ENCODE measurements at places on chromosomes 7 and 10.

DNA sequence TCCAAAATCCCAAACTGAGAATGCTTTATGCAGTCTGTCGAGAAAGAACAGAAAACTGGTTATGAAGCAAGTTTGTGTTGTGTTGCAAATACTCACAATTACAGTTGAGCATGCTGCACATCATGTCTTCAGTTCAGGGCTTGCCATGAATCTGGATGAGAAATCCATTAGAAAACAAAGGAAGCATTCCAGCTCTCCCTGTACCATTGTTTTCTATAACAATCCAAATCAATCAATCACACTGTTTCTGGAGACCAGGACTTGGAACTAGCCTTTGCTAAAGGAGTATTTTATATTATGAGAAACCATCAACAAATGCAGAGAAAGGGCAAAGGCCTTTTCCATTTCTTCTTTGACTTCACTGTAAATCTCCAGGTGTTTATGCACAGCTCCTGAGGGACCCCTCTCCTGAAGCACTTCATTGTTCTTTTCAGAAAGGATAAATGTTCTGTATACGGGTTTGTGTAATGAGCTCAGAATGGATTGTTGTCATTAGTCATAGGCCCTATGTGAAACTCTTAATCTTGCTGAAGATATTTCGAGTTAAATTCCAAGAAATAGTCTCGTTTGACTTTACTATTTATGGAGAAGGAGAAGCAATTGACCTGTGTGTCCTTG is 364.7 kb upstream of the POM121L12 start:
- DNase-seq = no peak

DNA sequence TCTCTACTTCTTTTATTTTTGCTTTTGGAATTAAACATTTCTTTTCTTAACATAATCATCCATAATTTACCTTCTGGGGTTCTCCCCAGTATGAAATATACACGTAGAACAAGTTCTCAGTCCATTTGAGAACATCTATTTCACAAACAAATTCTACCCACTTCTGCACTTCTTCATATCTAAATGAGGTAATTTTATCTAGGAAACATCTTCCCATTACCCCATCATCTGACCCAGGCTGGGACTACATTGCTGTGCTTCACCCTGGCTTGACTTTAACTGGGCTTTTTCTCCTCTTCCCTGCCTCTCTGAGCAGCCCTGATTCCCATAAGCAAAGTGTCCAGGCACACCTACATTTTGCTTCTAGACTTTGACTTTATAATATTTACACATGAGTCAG is 43.3 kb upstream of the AMPH start:
- no peak for DNase-seq

DNA sequence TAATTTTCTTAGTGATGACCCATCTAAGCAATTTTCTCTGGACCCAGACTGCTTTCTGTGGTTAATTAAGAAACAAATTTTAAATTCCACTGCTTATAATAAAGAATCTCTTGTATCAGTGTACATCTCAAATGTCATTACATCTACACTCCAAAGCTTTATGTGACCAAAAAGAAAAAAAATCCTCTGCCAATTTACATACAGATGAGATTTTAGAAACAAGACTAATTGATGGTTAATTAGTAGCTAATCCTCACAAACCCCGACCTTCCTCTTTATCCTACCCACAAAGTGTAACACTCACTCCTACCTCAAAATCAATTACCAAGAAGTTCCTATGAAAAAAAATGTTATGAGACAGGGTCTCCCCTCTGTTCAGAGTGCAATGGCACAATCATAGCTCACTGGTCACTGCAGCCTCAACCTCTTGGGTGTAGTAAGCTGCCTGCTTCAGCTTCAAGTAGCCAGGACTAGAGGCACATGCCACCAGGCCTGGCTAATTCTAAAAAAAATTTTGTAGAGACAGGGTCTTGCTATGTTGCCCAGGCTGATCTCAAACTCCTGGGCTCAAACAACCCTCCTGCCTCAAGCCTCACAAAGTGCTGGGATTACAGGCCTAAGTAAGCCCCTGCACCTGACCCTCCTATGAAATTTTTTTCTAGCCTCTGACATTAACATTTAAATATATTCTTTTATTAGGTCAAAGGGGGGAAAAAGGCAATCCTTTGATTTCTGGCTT is 14.8 kb downstream of the KIF5B start:
- DNase-seq = no peak

GRCh38 chr7:158976849-158977593 is 120.7 kb downstream of the DYNC2I1 start:
- DNase-seq = peak; percentile 89

DNA sequence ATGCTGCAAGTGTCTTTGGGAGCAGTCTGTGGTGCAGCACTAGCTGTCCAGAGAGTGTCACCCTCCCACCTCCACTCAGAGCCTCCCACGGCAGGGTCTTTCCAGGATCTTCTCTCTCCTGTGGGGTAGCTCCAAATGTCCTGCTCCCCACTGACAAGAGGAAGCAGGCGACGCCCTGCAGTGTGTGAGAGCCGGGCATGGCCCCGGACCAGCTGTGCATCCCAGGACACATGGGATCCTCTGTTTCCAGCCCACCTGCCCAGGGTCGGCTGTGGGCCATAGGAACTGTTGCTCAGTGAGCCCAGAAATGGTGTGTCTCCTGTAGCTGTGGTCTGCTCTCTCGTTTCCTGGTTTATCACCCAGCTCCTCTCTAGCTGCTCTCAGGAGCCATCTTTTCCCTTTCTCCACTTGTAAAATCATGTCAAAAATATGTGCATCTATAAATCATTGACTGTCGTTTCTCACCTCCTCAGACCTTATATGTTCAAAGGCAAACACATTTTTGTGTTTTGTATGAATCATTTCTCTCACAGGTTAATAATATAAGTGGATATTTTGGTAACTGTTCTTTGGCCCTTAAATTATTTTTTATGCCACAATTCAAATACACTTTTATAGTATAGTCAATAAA is 74.9 kb downstream of the VWC2 start:
- DNase-seq = no peak

DNA sequence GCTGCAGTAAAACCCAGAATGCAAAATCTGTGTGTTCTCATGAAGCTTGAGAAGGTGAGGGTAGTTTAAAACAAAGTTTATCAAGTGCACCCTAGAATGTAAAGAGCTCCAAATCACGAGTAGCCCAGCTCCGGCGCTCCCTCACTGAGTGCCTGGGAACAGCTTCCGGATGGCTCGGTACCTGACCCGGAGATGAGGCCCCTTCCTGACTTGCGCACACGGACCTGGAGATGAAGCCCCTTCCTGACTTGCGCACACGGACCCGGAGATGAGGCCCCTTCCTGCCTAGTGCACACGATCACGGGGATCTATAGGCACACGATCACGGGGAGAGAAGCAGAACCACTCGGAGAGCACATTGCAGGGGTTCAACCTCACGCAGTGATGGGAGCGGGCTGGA is 322.1 kb upstream of the RNF32 start:
- no peak for DNase-seq

GRCh38 chr7:128029405-128029995 is 1.7 kb downstream of the LRRC4 start:
- DNase-seq = no peak

DNA sequence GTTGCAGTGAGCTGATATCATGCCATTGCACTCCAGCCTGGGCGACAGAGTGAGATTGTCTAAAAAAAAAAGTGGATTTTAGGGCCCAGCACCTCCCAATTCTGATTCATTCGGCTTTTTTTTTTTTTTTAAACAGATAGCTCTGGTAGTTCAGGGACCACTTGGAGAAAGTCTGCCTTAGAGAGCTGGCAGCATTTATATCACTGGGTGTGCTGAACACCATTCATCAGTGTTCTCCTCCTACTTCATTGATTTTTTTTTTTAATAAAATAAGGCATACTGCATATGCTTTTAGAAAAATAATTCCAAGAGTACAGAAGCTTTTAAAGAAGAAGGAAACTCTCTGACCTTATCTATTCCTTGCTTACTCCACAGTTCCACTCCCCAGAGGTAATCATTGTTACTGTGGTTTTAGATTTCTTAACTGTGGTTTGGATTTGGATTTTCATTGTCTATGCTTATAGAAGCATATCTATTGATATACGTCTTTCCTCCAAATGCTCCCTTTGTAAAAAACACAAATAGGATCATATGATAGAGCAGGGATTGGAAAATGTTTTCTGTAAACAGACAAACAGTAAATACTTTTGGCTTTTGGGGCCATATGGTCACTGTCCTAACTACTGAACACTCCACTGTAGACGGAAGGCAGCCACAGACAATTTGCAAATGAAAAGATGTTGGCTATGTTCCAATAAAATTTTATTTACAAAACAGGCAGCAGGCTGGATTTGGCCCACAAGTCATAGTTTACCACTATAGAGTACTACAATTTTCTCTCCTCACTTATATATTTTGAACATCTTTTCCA is 21.1 kb upstream of the SAR1A start:
- DNase-seq = no peak

GRCh38 chr10:28020080-28020860 is 21.4 kb upstream of the ODAD2 start:
- DNase-seq = no peak

GRCh38 chr7:134847851-134848588 is 68.6 kb downstream of the CALD1 start:
- no peak for DNase-seq

- DNase-seq = no peak
Measured at GRCh38 chr10:79012567-79012966, 56.2 kb upstream of the ZMIZ1 start.

- peak; percentile 33 for DNase-seq
Measured at GRCh38 chr10:69801094-69801433, 642 bp upstream of the COL13A1 start.

GRCh38 chr7:83921941-83922607 is 272.5 kb downstream of the SEMA3A start:
- no peak for DNase-seq

DNA sequence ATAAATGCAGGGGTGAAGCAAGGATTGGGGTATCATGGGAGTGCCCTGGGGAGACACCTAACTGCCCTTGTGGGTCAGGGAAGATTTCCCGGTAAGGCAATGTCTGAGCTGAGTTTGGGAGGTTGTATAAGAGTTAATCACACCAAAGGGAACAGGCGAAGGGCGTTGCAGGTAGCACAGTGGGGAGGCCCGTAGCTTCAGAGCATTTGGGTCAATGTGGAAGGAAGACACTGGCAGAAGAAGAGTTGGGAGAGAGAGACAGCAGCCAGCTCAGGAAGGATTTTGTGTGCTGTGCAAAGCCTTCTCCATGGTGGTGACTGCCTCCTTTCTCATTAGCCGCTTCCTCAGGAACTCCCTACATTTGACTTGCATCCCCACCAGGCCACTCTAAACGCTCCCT is 80.8 kb upstream of the LEP start:
- no peak for DNase-seq

- no peak for DNase-seq
Measured at GRCh38 chr10:49593564-49593875, 16.6 kb upstream of the SLC18A3 start.

DNA sequence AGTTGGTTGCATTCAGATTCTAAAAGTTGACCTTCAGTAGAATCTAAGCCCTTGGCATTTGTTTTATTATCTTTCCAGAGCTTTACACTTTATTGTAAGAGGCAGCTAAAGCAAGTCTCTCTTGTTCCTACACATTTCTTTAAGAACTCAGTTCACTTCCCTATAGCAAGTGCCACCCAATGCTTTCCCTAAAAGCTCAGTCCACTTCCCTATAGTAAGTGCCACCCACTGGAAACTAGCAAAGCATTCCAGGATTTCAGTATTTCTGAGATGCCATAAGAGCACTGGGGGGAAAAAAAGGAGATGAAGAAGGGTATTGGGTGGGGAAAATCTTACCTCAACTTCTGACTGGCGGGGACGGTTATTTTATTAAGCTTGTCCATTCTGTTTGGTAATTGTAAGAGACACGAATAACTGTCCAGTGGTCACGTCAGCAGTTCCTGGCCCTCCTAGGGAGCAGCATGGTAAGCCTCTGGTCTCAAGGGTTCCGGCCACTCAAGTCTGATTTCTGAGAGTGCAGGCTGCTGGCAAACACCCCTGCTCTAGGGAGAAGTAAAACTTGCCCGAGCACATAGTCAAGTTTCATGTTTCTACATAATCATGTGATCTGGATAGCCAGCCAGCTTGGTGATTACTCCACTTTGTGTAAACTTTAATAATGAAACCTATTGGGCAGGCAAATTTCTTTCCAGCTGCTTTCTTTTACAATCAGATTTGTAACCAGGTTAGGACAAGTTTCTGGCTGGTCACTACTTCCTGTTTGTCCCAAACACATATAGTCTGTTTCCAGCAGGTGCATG is at the start of gene BLNK:
TSS of gene BLNK (minus strand) at position 554 of the 800 bp plus-strand sequence. CDS start at position 383, 171 bp downstream.
- DNase-seq = no peak

DNA sequence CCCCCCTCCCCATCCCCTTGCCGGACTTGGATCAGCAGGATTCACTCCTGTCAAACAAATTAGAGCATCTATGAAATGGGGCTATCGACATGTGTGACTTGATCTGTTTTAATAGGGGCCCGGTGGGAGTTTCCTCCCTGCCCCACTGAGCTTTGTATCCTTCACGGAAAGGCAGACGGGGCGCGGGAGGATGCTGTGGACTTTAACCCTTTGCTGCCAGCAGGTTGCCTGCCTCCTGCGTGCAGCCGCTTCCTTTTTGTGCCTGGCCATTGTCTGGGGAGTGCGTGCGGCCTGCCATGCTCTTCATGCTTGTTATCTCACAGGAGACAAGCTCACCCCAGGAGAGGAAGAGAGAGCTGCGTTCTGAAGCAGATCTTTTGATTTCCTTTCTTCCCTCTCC is 512.8 kb upstream of the GALNT17 start:
- no peak for DNase-seq

- DNase-seq = no peak
Measured at GRCh38 chr10:86375204-86375603, 8.6 kb upstream of the GRID1 start.

- no peak for DNase-seq
Measured at GRCh38 chr7:99102809-99103690, 40.9 kb downstream of the SMURF1 start.

DNA sequence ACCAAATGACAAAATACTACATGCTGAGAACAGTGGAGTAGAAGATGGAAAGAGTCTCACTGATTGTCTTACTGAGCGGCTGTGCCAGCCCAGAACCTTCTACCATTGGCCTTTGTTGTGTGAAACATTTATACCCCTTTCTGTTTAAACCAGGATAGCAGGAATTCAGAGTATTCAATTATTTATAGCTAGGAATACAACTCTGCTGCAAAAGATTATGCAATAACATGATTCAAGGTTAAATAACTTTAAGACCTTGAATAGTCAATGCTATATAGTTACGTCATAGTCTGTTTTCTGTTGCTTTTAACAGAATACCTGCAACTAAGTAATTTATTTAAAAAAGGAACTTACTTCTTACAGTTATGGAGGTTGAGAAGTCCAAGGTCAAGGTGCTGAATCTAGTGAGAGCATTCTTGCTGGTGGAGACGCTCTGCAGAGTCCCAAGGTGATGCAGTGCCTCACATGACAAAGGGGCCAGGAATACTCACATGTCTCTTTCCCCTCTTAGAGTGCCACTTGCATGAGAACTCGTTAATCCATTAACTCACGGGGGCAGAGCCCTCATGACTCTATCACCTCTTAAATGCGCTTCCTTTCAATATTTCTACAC is 371.8 kb downstream of the MDFIC start:
- no peak for DNase-seq

- no peak for DNase-seq
Measured at GRCh38 chr10:66218981-66219587, 706.8 kb upstream of the LRRTM3 start.
